ENCODE measurements at places on chromosomes 1 and 21.

- no peak for DNase-seq
Observed at GRCh38 chr21:25961042-25961441, 209.5 kb downstream of the APP start.

- no peak for DNase-seq
Observed at GRCh38 chr1:237507005-237507404, 383.7 kb downstream of the ZP4 start.

DNA sequence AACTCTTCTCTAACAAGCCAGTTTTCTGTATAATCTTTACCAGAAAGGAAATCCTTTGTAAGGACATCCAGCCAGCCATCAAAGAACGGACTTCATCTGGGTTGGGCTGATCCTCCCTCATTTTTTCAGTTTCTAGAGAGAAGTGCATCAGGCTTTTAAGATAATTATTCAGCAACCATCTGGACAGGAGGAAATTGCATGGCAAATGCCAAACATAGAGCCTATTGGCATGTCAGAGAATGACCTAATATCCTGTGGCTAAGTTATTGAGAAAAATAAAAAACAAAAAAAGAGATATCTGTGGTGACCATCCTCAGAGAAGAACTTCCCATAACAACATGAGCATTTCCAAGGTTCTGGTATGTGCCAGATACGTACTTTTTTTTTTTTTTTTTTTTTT is 74.9 kb upstream of the BEND5 start:
- peak; percentile 82 for DNase-seq

- no peak for DNase-seq
Observed at GRCh38 chr1:15345705-15346345, 63.9 kb upstream of the EFHD2 start.

GRCh38 chr1:203275656-203276272 is 29.6 kb upstream of the BTG2 start:
- DNase-seq, result no peak

DNA sequence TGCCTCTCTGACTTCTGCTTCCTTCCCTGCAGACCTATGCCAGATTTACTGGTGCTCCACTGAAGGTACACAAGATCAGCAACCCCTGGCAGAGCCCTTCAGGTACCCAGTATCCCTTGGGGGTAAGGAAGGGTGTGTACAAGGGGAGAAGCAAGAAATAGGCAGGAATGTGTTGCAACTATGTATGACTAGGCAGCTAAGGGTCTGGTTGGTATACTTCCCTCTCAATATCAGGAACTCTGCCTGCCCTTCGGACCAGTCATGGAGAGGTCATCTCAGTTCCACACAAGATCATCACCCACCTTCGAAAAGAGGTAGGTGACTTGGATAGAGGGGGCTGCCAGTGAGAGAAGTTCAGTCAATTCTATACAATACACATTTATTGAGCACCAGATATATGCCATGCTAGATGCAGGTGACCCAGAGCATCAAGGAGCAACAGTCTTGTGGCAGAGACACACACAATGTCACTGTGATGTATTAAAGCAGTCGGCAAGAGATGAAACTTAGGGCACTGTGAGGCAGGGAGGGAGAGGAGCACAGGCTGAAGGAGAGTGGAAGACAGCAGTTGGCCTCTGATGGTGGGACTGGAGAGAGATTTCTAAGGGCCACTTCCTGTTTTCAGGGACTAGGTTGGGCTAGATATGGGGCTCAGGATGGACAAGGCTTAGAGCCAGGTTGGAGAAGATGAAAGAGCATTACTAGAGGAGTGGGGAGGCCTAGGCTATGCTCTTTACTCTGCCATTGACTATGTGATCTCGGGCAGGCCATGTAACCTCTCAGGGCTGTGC is 2.0 kb downstream of the MTX1 start:
- no peak for DNase-seq

GRCh38 chr1:151991663-151992302 is 1.9 kb downstream of the S100A10 start:
- no peak for DNase-seq

- peak; percentile 65 for DNase-seq
Observed at GRCh38 chr1:109904105-109904817, 6.4 kb upstream of the CSF1 start.

DNA sequence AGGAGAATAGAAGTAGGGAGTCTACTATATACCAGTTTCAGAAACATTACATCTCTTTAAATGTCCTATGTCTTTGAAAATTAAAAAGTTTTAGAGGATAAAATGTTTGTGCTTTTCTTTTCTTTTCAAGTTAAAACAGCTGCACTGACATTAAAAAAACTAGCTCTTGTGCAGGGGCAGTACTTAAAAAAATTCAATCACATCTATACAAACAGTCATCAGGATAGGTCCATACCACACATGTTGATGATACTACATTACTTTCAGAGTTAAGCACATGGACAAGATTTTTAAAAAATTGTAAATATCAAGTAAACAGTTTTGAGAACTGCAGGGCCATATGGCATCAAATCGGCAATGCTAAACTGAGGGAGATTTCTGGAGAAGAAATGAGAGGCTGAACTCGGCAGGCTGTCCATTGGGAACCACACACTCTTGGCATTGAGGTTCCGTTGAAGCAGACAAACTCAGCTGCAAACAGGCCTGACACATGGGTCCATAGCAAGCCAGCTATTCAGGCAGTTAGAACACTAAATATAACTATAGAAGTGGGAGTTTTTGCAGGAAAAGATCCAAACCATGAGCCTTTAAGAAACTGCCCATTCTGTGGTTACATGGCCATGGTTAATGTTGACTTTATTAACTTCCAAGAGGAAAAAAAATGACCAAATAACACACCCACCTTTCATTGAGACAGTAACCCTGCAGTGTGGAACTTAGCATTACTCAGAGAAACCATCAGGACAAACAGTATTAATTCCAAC is 84.5 kb upstream of the BCL10 start:
- peak; percentile 84 for DNase-seq

- peak; percentile 82 for DNase-seq
Observed at GRCh38 chr1:35505911-35506798, 51.0 kb downstream of the KIAA0319L start.

DNA sequence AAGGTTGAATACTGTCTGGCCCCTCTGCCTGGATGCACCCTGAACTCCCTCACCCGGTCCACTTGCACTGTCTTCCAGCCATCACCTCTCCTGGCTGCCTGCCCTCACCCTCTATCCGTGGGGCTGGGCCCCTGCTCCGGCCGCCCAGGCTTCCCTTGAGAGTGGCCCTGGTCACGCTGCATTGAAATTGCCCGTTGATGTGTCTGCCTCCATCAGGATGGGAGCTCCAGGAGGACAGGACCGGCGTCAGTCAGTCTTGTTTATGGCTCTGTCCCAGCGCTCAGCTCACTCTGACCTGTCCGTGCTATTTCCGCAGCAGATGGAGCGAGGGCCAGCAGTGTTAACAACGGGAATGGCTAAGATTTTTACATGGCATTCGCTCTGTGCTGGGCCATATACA is 34.9 kb downstream of the FOXO6 start:
- no peak for DNase-seq

GRCh38 chr1:212237651-212238050 is 47.6 kb upstream of the PPP2R5A start:
- no peak for DNase-seq

DNA sequence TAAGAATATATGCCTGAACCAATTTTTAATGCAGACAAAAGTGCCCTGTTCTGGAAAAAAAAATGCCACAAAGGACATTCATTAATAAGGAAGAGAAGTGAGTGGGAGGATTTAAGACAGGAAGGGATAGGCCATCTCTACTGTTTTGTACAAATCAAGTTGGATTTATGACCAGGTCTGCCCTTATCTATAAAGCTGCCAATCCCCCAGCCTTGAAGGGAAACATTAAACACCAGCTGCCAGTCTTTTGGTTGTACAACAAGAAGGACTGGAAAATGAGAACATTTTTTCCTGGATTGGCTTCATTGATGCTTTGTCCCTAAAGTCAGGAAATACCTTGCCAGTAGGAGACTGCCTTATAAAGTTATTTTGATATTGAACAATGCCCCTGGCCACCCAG is 444.0 kb downstream of the NPHP4 start:
- no peak for DNase-seq

Measured in AG10803 (cell line).